Esophagus mucosa (tissue), 1 donor: ENCODE measurements at places on chromosomes 2 and 18. TPM values are rescaled to one million over a fixed set of nuclear protein-coding genes. Genes with fewer than 3 reads are reported as not detected.

ASXL2 gene
- 21.4 TPM for total RNA-seq

GRCh38 chr2:42913280-42913878, 121.0 kb upstream of the HAAO start:
- no peak for ATAC-seq

GRCh38 chr2:30484995-30485394, 37.9 kb downstream of the LCLAT1 start:
- no peak for ATAC-seq

SULT1C4 gene
- total RNA-seq = 0.32 TPM

SLC4A3 gene
- 3.0 TPM for total RNA-seq

GRCh38 chr2:28403370-28403956, 10.8 kb downstream of the FOSL2 start:
- no peak for ATAC-seq

COPS9 gene
- total RNA-seq = 132 TPM

CFC1 gene
- not detected for total RNA-seq

SIX3 gene
- total RNA-seq = not detected

GALNT13 gene
- 0.04 TPM for total RNA-seq

GRCh38 chr2:41896186-41896846, 151.5 kb upstream of the PKDCC start:
- peak; percentile 19 for ATAC-seq

- ATAC-seq = no peak
These were observed 418.1 kb upstream of the DCC start for GRCh38 chr18:51921862-51922261.

DNA sequence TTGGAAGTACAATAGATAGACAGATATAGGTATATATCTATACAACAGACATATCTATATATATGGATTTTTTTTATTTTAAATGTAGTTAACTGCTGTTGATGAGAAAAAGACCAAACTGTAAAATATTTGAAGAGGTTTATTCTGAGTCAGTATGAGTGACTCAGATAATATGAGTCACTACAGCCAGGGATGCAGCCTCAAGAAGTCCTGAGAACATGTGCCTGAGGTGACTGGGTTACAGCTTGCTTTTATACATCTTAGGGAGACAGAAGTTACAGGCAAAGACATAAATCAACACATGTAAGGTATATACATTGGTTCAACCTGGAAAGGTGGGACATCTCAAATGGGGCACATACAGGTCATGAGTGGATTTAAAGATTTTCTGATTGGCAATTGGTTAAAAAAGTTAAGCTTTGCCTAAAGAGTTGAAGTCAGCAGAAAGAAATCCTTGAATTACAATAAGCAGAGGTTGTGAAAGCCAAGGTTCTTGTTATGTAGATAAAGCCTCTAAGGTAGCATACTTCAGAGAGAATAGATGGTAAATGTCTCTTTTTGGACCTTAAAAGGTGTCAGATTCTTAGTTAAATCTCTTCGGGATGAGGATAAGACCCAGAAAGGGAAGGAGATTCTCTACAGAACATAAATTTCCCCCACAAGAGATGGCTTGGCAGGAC, 149.9 kb downstream of the RBM43 start:
- peak; percentile 84 for ATAC-seq

METTL5 gene
- 41.2 TPM for total RNA-seq

ASPRV1 gene
- total RNA-seq = 0.16 TPM

ARHGAP15 gene
- 2.6 TPM for total RNA-seq

DNA sequence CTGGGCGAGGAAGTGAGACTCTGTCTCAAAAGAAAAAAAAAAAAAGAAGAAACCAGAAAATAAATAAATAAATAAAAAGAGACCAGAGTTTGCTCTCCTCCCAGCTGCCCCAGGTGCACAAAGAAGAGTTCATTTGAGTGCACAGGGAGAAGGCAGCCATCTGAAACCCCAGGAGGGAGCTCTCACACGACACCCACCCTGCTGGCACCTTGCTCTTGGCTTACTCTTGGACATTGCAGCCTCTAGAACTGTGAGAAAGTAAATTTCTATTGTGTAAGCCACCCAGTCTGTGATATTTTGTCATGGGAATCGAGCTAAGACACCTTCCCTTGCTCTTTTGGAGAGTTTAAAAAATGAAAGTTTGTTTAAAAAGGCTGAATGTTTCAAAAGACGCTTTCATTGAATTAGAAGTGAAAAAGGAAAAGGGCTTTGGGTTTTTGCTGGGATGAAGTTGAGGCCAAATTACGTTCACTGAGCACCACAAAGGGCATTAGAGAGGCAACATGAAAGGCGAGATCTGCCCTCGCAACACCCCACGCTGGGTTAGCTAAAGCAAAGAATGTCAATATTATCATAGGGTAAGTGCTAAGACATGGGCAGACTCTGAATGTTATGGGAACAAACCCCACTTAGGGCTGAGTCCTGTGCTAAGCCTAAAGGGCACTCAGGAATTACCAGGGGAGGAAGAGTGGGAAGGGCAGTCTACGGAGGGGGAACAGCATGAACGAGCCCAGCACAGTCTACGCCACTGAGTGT, 128.9 kb upstream of the RIOK3 start:
- ATAC-seq = no peak

- ATAC-seq = no peak
These were observed 82.2 kb downstream of the LRP1B start for GRCh38 chr2:142048581-142048980.

DNA sequence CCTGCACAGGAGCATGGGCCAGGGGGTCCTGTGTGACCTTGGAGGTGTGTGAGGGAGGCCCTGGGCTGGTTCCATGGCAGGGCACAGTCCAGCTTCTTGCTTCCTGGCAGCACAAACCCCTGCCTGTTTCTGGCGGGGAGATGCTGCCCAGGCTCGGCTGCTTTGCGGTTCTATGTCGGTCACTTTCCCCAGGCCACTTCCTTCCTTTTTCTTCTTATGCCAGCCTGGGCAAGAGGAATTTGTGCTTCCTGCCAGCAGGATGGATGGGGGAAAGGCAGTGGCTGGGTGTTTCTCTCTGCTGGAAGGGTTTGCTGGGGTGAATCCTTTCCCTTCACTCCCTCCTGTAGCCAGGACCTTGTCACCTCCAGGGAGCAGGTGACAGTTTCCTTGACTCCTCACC, 24.3 kb downstream of the ASAP2 start:
- ATAC-seq = no peak

DNAH6 gene
- 0.04 TPM for total RNA-seq

DNA sequence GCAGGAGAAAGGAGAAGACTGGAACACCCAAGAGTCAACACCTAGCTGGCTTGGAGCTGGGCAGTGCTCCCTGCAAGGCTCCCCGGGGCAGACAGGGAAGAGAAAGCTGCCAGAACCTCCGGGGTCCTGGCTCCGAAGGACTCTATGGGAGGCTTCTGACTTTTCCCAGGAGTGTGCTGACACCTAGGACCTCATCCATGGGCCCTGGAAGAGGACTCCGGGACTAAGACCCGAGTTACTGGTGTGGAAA, 37.8 kb upstream of the ATP6V1B1 start:
- ATAC-seq = no peak

- peak; percentile 47 for ATAC-seq
These were observed 29.8 kb downstream of the EPC2 start for GRCh38 chr2:148674063-148675020.

- ATAC-seq = no peak
These were observed 913.5 kb downstream of the TDRD15 start for GRCh38 chr2:22037274-22037673.

ARHGEF4 gene
- 41.8 TPM for total RNA-seq

GRCh38 chr2:238999291-238999741, 151.4 kb downstream of the TWIST2 start:
- ATAC-seq = no peak

GRCh38 chr2:167336213-167336612, 447.9 kb downstream of the XIRP2 start:
- ATAC-seq = no peak

- ATAC-seq = no peak
These were observed 4.4 kb upstream of the GPR35 start for GRCh38 chr2:240620859-240621258.

DNA sequence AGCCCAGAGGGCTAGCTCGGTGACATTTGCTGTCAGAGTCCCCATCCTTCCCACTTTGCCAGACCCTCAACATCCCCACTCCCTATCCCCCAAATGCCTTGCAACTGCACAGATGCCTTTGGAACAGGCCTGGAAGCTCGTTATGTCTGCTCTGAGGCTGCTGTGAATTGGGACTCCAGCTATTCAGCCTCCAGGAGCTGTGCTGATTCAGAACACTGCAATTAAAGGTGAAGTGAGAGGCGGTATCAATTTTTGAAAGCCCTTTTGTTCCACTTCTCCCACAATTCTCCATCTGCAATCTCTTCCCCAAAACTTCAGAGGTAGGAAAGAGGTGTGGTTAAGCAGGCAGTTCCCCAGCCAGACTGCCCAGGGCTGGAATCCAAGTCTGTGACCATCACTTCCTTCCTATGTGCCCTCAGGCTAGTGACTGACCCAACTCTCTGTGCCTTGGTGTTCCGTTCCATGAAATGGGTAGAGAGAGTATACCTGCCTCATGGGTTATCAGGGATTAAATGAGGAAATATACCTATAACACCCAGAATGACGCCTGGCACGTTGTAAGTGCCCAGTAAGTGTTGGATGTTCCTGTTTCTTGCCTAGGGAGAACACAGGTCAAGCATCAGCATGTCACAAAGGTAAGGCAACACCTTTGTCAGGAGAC, 17.5 kb downstream of the NOSTRIN start:
- no peak for ATAC-seq

- ATAC-seq = no peak
These were observed 6.8 kb downstream of the MGAT5 start for GRCh38 chr2:134260713-134261112.

DNA sequence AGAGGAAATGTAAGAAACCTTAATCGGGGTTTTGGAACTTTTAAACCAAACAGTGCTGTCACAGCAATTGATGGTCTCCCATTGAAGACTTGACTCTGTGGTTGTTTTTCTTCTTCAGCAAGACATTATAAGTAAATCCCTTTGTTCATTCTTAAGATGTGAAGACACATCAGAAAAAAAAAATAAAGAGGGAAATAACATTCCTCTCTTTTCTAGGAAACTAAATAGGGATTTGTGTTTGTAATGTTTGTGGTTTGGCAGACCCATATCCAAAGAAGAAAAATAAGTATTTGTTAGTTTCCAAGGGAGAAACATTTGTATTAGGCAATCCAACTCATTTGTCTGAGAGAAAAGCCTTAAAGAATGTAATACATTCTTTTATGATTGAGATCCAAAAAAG, 359.9 kb downstream of the DSC3 start:
- no peak for ATAC-seq

GRCh38 chr2:205563646-205564045, 118.7 kb upstream of the NRP2 start:
- no peak for ATAC-seq

DPYSL5 gene
- total RNA-seq = not detected
